ENCODE measurements at places on chromosomes 12 and 14.

DNA sequence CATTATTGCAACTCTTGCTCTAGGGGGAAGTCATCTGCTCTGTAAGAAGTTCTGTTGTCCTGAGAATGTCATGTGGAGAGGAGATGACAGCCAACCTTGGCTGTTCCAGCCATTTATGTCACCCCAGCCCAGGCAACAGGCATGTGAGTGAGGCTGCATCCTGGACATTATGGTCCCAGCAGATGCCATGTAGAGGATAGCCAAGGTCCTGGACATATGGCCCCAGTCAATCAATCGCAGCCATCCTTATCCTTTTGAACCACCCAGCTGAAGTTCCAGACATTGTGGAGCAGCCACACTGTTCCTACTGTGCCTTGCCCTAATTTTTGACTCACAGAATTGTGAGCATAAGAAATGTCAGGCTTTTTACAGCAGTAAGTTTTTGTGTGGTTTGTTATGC is 84.9 kb downstream of the AVPR1A start:
- no peak for DNase-seq

GRCh38 chr12:104886418-104887401 is 71.4 kb downstream of the SLC41A2 start:
- DNase-seq: peak; percentile 84

GRCh38 chr12:12099102-12099501 is 28.4 kb downstream of the BCL2L14 start:
- DNase-seq: no peak

DNA sequence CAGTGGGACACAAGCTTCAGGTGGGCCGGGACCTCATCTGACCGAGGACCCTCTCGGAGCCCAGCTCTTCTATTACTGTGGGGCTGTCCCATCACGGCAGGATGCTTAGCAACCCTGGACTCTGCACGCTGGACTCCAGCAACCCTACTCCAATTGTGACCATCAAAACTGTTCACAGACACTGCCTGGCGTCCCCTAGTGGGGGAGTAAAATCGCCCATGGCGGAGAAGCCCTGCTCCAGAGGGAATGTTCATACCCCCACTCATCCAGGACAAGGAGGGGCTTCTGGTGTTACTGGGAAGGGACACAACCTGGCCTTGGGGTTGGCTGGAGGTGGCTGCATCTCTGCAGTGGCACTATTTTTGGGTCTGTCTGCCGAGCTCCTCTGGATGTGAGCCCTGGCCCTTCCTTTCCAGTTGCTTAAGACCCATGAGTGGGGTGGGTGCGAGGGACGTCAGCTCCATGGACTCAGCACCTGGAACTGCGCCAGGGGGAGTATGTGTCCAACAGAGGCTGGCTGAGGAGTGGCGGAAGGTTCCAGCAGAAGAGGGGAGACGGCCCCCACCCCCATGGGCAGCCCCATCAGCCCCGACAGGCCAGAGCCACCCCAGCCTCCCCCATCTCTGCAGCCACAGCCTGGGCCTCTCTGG is 103.8 kb downstream of the RFLNA start:
- DNase-seq: no peak

DNA sequence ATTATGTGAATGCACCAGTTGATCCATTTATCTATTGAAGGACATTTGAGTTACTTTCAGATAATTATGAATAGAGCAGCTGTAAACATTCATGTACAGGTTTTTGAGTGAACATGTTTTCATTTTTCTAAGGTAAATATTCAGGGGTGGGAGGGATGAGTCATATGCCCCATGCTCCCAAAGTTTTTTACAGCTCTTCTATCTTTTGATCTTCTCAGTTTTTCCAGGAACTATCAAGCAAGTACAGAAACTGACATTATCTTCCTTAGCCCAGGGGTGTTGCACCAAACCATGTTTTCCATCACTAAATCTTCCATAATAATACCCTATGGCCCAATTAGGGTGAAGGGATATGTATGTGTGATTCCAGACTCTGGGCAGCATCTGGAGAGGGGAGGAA is 384.5 kb downstream of the EMP1 start:
- DNase-seq: no peak

- DNase-seq: no peak
Measured at GRCh38 chr12:121468499-121468801, 68.5 kb downstream of the RNF34 start.

DNA sequence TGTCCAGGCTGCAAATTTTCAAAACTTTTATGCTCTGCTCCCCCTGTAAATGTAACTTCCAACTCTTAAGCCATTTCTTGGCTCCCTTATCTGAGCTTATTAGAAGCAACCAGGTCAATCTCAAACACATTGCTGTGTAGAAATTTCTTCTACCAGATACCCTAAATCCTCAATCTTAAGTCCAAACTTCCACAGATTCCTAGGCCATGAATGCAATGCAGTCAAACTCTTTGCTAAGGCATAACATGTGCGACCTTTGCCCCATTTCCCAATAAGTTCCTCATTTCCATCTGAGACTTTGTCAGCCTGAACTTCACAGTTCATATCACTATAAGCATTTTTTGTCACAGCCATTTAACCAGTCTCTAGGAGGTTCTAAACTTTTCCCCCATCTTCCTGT is 64.5 kb downstream of the TMTC3 start:
- DNase-seq: no peak

- no peak for DNase-seq
Measured at GRCh38 chr12:86551146-86551571, 295.0 kb upstream of the MGAT4C start.

DNA sequence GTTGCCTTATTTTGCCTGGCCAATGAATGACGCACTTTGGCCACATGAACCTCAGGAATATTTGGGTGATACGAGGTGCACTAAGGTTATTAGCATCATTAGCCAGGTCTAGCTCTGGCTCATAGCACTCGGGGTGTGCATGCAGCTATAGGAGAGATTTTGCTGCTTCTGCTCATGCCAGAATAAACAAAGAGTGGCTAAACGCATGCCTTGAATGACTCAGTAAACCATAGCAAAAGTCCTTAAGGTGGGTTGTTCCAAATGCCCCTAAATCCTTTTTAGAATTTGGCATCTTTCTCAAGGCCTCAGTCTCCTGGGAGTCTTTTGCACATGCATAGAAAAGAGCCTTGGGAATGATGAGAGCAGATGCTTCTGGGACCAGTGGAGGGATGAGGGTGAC is 343.7 kb upstream of the FKBP4 start:
- no peak for DNase-seq

DNA sequence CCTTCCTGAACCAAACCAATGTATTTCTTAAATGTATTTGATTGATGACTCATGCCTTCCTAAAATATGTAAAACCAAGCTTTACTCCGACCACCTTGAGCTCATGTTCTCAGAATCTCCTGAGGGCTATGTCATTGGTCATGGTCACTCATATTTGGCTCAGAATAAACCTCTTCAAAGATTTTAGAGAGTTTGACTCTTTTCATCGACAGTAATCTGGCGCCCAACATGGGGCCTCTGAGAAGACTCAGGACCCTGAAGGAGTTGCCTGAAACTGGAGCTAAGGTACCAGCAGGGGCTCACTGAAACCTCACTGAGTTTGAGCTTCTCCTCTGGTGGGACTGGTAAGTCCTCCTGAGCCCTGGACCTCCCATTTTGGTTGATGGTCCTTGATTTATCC is 17.2 kb upstream of the PSMC1 start:
- no peak for DNase-seq

- DNase-seq: peak; percentile 29
Measured at GRCh38 chr14:65332141-65332871, 80.2 kb upstream of the FUT8 start.

- DNase-seq: peak; percentile 79
Measured at GRCh38 chr12:47085815-47086252, 6.1 kb upstream of the AMIGO2 start.

DNA sequence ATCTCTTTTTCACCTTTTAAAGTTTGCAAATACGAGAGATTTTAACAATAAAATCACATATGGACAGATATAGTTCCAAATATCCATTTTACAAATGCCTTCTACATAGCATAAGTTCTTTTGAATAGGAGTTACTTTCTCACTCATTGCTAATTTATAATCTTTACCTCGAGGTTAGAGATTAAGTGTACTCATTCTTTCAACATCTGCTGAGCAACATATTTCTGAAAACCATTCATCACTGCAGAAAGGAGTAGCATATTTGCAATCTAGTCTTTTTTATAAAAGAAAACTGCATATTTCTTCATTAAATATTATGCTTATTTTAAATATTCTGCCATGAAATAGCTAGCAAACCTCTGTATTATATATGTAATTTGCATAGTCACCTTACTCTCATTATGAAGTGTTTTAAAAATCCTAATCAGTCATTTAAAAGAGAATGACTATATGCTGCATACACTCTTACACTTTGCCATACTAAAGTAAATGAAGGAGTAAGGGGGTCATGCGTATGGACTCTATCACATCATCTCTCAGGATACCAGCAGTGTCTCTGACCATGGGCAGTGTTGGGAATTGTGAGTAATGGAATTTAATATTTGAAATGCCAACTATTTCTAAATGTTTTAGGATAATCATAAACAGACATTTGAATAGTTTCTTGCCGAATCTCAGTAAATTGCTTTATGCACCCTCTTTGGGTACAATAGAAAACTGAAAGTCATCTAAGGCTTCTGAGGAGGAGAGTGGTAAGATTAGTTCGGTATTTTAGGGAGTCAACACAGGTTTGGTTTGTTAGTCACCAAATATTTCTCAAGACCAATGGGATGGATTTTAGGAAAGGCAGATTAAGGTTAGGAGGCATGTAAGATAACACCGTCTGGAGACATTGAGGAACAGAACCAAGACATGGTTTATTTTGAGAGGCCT is 524.8 kb upstream of the ATP2B1 start:
- DNase-seq: no peak

- DNase-seq: no peak
Measured at GRCh38 chr12:102622618-102623017, 142.3 kb upstream of the IGF1 start.

- no peak for DNase-seq
Measured at GRCh38 chr14:94631536-94632304, 19.5 kb downstream of the SERPINA3 start.

- DNase-seq: peak; percentile 40
Measured at GRCh38 chr12:46523446-46523845, 150.9 kb upstream of the SLC38A2 start.

GRCh38 chr12:88241862-88242570 is 99.9 kb downstream of the TMTC3 start:
- peak; percentile 98 for DNase-seq

- DNase-seq: no peak
Measured at GRCh38 chr14:39005044-39005880, 97.8 kb downstream of the SEC23A start.

Measured in PC-3 (cell line).